ENCODE measurements at places on chromosomes 6 and 20. TPM values are rescaled to one million over a fixed set of nuclear protein-coding genes. Genes with fewer than 3 reads are reported as not detected.

YIPF3 gene
- 62.5 TPM for total RNA-seq

SRMS gene
- not detected for total RNA-seq

MTG2 gene
- total RNA-seq = 46.3 TPM

HLA-E gene
- total RNA-seq = 483 TPM

OGFR gene
- 51.2 TPM for total RNA-seq

ADGRF1 gene
- total RNA-seq = not detected

MUCL3 gene
- not detected for total RNA-seq

TP53INP2 gene
- total RNA-seq = 3.5 TPM

UST gene
- 0.49 TPM for total RNA-seq

CLDN20 gene
- 0.29 TPM for total RNA-seq

GGTLC1 gene
- total RNA-seq = not detected

KHDC1 gene
- 6.4 TPM for total RNA-seq

PEDS1 gene
- 33.4 TPM for total RNA-seq

BFSP1 gene
- total RNA-seq = 0.76 TPM

OR2H2 gene
- not detected for total RNA-seq

C6orf58 gene
- 0.16 TPM for total RNA-seq

SLC35B3 gene
- 6.5 TPM for total RNA-seq

RAB44 gene
- 0.10 TPM for total RNA-seq

CGA gene
- total RNA-seq = not detected
